Bone marrow (tissue), 2 donors: ENCODE measurements at places on chromosomes 5 and 9.

DNA sequence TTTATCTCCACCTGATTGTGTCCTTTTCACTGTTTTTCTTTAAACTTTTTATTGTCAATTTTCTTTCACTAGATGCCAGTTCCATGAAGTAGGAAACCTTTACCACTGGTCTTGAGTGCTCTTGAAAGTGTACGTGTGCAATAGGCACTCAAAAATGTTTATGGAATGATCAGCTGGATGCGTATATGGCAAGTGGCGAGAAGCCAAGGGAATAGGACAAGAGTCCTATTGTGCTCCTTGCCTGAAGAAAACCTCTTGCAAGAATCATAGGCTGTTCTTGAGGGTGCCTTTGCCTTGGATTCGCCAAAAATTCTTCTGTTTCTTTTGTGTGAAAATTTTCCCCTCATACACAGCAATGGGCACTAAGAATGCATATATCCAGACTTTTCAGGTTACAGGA, 97.7 kb downstream of the GHR start:
- no peak for DNase-seq

DNA sequence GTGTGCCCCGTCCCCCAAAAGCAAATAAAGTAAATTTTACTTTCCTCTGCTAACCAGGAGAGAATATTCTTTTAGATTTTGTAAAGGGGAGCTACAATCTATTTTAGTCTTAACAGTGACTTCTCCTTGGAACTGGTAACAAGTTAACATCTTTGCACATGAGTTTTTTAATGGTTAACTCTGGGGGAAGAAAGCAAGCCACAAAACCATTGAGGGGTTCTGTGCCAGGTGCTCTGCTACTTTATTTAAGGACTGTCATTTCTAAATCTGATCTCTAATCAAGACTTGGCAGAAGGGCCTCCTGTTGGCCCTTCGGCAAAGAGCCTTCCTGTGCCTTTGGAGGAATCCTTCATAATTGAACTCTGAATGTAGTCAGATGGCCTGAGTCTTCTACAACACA, 153.4 kb downstream of the SLC12A2 start:
- no peak for DNase-seq

DNA sequence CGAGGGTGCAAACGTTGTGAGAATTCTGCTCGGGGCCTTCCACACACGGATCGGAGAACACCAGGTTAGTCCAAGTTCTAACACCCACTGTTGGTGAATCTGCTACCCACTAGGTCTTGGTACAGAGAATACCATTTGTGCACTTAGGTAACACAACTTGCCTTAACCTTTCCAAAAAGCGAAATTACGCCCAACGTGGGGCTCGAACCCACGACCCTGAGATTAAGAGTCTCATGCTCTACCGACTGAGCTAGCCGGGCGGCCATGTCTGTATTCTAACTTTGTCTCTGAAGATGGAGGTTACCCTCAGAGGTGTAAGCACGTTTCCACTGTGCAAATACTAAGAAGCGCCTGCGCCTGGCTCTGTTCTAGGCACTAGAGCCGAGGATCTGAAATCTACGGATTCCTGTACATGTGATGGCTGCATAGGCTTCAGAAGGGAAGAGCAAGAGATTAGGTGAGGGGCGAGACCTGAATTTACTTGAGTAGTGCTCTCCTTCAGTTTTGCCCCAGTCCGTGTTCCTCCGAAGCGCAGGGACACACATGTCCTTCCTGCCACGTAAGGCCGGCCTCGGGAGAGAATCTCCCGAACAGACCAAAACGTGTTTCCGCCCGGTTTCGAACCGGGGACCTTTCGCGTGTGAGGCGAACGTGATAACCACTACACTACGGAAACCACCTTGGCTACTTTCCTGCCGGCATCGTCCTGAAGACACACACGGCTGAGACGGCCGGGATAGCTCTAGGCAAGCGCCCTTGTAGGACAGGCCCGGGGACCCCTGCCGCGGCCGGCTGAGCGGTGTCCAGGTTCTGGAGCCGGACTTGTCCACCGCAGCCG, 1.1 kb upstream of the TRIM41 start:
- DNase-seq = no peak

DNA sequence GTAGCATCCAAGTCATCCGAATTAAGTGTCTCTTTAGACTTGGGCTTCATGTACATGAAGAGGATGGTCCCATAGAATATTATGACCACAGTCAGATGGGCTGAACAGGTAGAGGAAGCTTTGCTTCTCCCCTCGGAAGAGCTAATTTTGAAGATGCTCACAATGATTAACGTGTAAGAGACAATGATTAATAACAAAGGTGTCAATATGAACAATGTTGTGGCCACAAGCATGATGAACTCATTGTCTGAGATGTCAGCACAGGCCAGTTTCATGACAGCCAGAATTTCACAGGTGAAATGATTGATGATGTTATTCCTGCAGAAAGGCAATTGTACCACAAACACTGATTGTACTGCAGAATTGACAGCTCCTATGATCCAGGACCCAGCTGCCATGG, 626 bp downstream of the OR13C2 start:
- no peak for DNase-seq

DNA sequence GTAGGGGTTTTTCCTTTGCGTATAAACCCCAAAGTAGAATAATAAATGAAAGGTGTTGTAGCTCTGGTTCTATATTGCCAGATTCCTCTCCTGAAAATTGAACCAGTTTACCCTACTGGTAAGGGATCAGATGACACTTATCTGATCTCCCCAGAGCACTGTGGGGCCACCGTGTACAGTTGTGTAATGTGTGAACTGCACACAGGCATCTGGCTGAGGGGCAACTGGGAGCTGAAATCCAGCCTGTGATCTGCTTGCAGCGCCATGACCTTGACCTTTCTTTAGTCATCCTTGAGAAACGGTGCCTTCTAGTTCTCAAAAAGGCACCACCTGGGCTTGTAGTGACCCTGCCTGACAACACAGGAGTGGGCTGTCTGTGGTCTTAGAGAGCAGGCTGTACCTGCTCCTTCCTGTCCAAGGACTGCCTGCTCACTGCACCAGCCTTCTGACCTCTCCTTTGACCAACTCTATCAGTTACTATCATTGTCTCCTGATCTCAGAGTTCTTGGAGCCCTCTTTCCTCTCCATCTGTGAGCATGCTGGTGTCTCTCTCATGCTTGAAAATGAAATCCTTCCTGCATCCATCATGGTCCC, 40.2 kb downstream of the PDE6A start:
- DNase-seq = no peak

DNA sequence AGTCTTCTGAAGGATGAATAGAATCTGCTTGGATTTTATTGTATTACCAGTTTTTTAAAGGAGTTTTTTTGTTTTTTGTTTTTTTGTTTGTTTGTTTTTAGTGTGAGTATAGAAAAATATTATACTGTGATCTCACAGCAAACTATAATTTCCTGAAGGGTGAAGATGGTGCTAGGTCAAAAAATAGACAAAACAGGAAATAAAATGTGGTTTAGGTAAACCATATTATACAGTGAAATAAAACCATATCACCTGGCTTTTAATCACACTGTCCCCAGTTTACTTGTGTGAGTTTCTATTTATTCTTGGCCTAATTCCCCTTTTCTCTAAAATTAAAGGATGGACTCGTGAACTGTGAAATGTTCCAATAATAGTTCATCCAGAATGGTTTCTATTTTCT, 841.3 kb upstream of the CTNND2 start:
- DNase-seq = no peak

GRCh38 chr5:127596501-127596900, 52.4 kb upstream of the CTXN3 start:
- DNase-seq = no peak

DNA sequence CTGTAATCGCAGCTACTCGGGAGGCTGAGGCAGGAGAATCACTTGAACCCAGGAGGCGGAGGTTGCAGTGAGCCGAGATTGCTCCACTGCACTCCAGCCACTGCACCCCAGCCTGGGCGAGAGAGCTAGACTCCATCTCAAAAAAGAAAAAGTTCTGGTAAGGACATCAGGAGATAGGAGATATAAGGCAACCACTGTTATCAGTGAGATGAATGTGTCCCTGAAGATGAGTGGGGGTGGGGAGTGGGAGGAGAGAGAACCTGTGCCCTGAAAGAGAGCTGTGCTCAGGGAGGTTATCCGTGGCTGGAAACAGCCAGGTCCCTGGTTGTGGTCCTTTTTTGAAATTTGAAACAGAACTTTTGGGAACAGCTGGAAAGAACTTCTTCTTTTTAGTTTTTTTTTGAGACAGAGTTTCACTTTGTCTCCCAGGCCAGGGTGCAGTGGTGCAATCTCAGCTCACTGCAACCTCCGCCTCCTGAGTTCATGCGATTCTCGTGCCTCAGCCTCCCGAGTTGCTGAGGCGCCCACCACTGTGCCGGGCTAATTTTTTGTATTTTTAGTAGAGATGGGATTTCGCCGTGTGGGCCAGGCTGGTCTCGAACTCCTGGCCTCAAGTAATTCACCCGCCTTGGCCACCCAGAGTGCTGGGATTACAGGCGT, 2.6 kb downstream of the PTPA start:
- DNase-seq = no peak

DNA sequence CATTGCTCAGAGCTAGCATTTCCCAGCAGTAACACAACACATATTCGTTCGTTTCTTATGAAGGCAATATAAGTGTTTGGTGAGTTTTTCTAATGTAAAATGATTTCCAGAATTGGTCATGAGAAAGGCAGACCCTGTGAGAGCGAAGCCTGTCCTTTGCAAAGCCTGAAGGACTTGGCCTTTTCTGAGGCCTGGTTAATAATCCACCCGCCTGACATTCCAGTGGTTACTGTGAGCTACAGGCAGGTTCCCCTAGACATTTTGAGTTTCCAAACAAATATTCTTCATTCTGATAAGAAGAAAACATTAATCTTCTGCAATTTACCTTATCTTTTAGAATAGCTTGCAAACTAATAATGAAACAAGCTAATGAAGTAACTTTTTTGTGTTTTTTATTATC, 38.0 kb downstream of the ADAMTS16 start:
- DNase-seq = no peak

DNA sequence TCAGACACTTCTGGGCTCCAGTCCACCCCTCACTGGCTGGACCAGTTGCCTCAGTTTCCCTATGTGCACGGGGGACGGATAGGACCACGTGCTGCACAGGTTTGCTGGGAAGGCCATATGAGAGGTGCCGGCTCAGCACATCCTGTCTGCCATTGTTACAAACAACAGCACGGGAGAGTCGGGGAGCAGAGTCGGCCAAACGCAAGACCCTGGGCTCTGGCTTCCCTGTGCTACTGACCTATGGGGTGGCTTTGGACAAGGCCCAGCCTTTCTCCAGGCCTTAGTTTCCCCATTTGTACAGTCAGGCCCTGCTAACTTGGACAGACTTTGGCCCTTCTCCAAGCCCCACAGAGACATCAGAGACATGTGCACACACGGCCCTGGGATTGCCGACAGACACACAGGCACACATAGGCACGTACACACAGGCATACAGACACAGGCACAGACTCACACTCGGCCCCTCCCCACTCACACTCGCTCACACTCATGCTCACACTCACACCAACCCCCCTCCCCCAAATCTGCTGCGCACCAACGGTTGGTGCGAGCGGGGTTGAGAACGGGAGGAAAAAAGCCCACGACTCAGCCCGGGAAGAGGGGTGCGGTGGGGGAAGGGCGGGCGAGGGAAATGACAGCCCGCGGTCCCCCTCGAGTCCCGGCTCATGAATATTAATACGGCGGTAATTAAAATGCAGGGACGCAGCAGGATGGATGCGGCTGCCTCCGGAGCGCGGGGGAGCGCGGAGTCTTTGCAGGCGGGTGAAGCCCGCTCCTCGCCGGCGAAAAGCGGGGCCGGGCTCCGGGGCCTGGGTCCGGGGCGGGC, 133.0 kb downstream of the C9orf50 start:
- peak; percentile 58 for DNase-seq

GRCh38 chr9:112110094-112110776, 64.9 kb downstream of the SUSD1 start:
- no peak for DNase-seq
